ENCODE measurements at places on chromosomes 3 and 15.

GRCh38 chr3:124413393-124413792 is 316.9 kb upstream of the UMPS start:
- DNase-seq, result no peak

DNA sequence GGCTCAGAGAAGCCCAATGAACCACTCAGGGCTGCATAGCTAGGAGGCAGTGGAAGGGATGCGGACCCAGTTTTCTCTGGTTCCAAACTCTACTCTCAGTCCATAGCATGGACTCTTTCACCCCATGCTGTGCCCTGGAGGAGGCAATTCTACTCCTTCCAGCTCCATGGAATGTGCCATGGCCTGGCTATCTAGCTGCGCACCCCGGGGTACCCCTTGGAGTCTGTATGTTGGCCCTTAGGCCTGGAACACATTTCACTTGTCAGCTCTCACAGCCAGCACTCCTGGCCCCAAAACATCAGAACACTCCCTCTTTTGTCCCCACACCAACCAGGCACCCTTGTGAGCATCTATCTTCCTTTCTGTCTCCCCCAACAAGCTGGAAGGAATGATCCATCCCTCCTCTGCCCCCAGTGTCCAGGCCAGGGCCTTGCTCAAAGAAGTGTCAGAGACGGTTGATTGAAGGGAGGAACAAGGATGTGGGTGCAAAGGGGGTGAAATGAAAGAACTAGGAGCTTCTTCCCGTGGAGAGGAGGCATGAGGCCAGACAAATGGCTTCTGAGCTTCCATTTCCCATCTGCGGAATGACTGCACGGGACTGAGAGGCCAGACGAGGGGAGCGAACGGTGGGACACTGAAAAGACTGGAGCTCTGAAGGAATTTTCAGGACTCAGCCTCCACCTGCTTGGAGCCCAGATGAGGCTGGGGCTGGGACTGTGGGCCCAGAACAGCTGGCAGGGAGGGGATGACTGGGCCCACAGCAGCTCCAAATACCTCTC is 2.8 kb downstream of the PRSS50 start:
- DNase-seq, result no peak

GRCh38 chr3:134937256-134938028 is 142.4 kb downstream of the EPHB1 start:
- peak; percentile 94 for DNase-seq

DNA sequence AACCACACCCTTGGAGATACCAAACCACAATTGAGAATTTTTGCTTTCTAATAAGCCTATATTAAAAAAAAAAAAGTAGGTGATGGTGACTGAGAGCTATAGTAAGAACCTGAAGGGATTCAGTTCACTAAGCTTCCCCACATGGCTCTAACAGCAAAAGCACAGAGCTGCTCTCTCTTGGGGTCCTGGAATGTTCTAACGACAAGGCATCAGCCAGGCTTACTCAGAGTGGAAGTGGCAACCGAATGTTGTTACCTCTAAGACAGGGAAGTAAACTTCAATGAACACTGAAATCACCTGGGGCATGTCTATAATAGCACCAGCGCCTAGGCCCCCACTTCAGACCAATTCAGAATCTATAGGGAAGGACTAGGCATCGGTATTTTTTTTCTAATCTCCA is 397.7 kb downstream of the MAGI1 start:
- no peak for DNase-seq

GRCh38 chr3:38988955-38989354 is 62.8 kb downstream of the SCN11A start:
- DNase-seq, result no peak

GRCh38 chr3:184085389-184085852 is 11.4 kb upstream of the HTR3E start:
- DNase-seq, result no peak

GRCh38 chr15:60155661-60156060 is 151.6 kb downstream of the FOXB1 start:
- no peak for DNase-seq

GRCh38 chr15:33007303-33007855 is 187.1 kb downstream of the FMN1 start:
- DNase-seq, result no peak

- no peak for DNase-seq
Observed at GRCh38 chr15:65404186-65404872, 18.4 kb downstream of the IGDCC4 start.

DNA sequence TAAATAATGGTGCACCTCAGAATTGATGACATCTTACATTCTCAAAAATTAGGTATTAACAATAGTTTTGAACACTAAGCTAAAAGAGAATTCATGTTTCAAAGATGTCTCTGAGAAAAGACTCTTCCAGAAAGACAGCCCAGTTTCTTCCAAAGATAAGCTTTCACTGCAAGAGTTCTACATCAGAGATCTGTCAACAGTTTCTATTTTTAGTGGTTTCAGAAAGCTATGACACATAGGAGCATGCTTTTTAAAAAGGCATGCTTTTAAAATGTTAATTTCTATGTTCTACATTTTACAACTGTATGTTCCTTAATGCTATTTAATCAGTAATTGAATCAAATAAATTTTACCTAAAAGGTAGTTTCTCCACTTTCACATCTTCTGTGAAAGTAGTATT is 88.2 kb downstream of the PLOD2 start:
- DNase-seq, result no peak

GRCh38 chr3:157379525-157380140 is 57.0 kb upstream of the PTX3 start:
- DNase-seq, result no peak

DNA sequence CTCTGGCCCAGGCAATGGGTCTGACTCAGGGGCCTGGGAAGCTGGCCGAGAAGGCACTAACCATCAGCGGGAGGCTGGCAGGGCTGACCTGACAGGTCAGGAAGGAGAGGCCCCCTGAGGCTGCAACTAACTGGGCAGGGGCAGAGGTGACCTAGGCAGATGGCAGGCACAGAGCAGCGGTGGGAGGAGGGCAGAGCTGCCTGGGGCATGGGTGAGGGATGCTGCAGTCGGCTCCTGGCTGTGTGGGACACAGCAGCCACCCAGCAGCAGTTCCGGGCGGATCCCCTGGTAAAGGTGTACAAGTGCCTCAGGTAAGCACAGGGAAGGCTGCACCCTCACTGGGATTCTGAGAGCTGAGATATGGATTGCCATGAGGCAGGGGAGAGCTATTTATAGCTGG is 236.1 kb downstream of the OCA2 start:
- no peak for DNase-seq

GRCh38 chr15:80251428-80252120 is 439 bp downstream of the CTXND1 start:
- peak; percentile 21 for DNase-seq

- no peak for DNase-seq
Observed at GRCh38 chr3:157001221-157001957, 158.6 kb downstream of the CCNL1 start.

DNA sequence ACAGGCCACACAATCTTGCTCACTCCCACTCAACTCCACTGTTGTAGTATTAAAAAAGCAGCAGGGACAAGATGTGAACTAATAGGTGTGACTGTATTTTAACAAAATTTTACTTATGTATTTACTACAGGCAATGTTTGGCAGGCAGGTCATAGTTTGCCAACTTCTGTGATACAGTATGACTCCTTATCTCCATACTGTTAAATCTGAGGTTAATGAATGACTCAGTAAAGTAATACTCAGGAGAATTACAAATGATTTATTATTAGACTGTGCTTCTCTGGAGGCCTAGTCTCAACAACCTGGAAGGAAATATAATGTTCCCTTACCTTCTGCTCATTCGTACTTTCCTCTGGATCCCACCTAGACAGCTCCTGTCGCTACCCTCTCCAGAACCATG is 258.6 kb upstream of the KCNMB2 start:
- no peak for DNase-seq

DNA sequence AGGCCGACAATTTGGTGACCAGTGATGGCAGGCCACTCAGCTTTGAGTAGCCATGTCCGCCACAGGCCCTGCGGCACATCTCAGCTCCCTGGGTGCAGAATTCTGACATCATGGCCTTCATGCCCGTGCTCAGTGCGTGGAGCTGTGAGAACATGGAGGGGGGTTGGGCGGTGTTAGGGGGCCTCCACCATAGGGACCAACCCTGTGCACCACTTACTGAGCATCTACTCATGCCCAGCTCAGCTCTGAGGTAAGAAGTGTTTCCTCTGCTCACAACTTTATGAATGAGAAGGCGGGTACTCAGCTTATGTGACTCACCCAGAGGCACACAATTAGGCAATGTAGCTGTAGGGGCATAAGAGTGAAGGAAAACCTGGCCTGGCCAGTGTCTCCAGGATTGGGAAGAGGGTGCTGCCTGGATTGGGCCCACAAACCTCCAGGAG is 10.5 kb downstream of the ACOX2 start:
- no peak for DNase-seq

GRCh38 chr3:5690904-5691532 is 503.5 kb downstream of the EDEM1 start:
- DNase-seq, result no peak

GRCh38 chr3:149145974-149146373 is 16.5 kb downstream of the HPS3 start:
- no peak for DNase-seq

- no peak for DNase-seq
Observed at GRCh38 chr15:79084308-79084968, 6.1 kb downstream of the RASGRF1 start.

GRCh38 chr15:83559310-83559966 is 94.5 kb upstream of the ADAMTSL3 start:
- peak; percentile 61 for DNase-seq

DNA sequence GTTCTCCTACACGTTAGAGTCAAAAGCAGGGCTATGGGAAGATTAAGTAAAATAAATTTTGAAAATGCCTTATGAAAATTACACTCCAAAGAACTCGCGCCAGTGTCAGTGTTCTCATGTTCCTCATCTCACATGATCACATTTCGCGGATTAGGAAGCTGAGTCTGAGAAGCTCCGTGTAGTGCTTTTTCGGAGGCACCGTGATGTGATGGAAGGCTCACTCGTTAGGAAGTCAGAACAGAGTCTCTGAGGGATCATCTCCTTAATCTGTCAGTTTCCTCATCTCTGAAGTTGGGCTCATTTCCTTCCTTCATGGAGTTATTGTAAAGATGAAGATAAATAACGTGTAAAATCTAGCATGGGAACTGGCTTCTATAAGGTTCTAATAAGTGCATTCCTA is 3.2 kb downstream of the ADIPOQ start:
- no peak for DNase-seq

- no peak for DNase-seq
Observed at GRCh38 chr3:120693439-120694171, 11.6 kb upstream of the HGD start.

DNA sequence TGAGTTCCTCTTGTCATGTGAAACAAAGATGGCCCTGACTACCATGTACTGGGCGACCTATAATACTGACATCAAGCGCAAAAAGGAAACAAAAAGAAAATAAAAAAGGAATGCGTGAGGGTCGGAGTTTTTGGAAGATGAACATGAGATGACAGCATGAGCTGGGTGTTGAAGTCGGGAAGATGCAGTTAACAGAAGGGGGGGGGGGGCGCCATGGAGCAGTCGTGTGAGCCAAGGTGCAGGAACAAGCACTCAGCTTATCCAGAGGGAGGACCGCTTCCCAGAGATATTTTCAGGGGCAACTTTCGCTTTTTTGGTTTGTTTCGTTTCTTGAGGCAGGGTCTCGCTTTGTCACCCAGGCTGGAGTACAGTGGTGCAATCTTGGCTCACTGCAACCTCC is 110.2 kb downstream of the RORA start:
- no peak for DNase-seq

DNA sequence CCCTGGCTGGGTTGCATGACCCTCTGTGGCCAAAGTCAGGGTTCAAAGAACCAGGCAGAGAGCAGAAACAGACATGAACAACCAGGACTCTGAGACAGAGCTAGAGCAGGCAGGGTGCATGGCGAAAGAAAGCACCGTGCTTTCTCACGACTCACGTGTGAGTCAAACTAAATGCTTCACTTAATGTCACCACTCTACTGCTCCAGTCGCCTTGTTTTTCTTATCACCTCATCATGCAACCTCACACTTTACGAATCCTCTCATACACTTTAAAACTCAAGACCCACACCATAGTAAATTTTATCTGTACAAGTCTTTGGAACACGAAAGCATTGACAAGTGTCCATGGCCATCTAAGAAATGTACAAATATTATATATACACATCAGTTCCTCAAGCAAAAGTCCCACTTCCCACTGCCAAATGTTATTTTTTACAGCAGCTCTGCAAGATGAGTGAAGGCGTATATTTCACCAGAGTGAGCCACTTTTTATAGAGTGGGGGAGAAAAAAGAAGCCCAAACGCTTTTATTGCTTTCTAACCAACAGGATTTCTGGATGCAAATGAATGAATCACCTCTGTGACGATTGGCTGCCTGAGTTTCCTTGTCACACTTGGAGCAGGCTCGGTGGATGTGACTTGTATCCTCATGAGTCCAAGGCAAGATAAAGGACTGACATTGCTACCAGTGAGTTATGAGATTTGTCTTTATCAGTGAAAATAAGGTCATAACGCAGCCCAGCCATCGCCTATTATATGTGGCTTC is 16.0 kb upstream of the MEGF11 start:
- DNase-seq, result no peak

DNA sequence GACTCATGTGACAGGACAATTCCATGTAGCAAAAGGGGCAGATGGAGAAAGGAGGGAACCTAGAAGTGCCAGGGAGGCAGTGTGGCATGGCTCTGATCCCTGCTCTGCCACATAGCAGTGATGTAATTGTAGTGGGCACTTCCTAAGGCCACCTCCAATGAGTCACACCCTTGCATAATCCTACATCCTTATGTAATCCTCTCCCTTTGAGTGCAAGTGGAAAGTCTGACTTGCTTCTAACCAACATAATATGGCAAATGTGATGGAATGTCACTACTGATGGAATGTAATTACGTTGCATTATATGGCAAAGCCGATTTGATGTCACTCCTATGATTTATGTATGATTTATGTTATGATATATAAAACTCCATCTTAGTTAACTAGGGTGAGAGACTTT is 72.9 kb upstream of the ATP2C1 start:
- no peak for DNase-seq

DNA sequence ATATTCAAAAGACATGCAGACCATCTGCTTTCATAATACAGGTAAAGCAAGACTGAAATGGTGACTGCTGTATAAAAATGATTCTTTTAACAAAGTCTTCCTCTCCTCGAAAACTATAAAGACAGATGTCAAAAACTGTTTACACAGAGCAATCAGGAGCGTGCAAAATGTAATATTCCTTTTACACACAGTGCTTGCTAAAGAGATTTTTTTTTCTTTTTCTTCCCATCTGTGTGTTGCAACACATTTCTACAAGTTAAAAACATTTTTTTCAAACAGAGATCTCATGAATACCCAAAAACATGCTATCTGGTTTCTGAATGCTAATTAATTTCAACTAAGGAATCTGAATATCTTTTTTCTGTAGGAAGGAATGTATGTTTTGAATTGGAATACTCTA is 22.1 kb downstream of the SATB1 start:
- no peak for DNase-seq

- no peak for DNase-seq
Observed at GRCh38 chr15:66503780-66504562, 684 bp downstream of the RPL4 start.

Data from neuronal stem cell (in vitro differentiated cells).